Breast epithelium (tissue), 4 donors: ENCODE measurements at places on chromosomes 7 and 10.

GRCh38 chr10:65112573-65112972 is 1591.4 kb downstream of the REEP3 start:
- no peak for DNase-seq
- no peaks in the 10 kb centered on the region for H3K4me1 ChIP-seq
- H3K4me3 ChIP-seq = no peak overlapping the region
- no peak overlapping the region for H3K27ac ChIP-seq

DNA sequence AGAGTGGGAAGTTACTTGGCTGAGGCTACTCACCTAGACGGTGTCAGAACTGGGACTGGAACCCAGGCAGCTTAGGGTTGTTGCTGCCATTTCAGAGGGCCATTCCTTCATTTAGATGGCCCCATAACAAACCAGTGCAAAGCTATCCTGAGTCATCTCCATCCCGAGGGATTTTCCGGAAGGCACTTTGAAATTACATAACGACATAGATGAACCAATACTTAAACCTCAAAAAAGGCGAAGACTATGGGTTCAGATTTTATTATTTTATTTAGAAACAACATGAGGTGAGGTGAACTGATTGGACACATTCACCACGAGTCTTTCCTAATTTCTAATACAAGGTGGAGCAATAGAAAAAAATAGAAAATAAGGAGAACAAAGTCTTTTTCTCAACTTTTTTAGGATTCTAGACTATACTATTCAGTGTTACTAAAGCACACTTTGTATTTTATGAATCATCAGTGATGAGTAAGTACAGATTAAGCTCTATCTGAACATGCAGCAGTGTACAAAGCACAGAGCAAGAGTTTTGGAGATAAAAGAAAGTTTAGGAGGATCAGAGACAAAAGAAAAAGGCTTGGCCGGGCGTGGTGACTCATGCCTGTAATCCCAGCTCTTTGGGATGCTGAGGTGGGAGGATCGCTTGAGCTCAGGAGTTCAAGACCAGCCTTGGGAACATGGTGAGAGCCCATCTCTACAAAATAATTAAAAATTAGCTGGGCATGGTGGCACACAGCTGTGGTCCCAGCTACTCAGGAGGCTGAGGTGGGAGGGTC is 79.5 kb upstream of the SVIL start:
- H3K4me1 ChIP-seq = no peaks in the 10 kb centered on the region
- no peaks in the 10 kb centered on the region for H3K36me3 ChIP-seq
- no peaks in the 10 kb centered on the region for H3K27me3 ChIP-seq
- H3K4me3 ChIP-seq = no peak overlapping the region
- DNase-seq = no peak

DNA sequence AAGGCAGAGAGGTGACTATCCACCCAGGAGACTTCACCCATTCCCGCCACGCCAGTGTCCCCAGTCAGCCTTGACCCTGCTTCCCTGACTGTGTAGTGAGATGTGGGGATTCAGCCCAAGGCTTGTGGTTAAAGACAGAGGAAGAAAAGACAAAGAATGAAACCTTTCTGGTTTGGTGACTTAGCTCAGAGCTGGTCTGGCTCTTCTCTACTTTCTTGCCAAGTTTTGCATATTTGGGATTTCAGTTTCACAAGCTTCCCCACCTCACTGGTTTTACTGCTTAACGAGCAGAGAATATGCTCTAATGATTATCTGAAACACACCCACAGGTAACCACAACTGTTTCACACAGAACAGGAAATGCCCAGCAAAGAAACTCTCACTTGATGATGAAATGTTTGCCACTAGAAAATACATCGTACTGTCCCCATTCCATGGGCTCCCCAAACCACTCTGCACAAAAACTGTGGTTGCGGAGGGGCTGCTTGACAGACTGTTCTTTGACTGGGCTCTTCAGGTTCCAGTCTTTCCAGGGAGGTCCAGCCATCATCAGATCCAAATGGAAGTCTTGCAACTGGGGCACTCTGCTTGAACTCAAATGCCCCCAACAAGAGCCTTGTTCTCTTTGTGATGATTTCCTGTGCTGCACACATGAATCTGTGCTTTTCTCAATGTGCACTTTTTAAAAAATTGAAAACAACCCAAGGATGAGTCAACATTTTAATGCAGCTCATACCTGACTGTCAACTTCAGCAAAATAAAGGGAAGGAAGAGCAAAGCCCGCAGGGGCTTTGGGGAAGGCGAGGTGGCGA is 95.5 kb downstream of the CTBP2 start:
- no peaks in the 10 kb centered on the region for H3K36me3 ChIP-seq
- peak overlapping the region; percentile 95 for H3K27ac ChIP-seq
- peaks cover 52% of the 10 kb centered on the region for H3K4me1 ChIP-seq
- no peaks in the 10 kb centered on the region for H3K27me3 ChIP-seq
- no peak overlapping the region for H3K4me3 ChIP-seq

- no peak for DNase-seq
- peaks cover 82% of the 10 kb centered on the region for H3K27me3 ChIP-seq
- no peaks in the 10 kb centered on the region for H3K36me3 ChIP-seq
- H3K4me1 ChIP-seq = peaks cover 6% of the 10 kb centered on the region
These were observed 2.6 kb upstream of the CYP26A1 start for GRCh38 chr10:93071177-93071472.

DNA sequence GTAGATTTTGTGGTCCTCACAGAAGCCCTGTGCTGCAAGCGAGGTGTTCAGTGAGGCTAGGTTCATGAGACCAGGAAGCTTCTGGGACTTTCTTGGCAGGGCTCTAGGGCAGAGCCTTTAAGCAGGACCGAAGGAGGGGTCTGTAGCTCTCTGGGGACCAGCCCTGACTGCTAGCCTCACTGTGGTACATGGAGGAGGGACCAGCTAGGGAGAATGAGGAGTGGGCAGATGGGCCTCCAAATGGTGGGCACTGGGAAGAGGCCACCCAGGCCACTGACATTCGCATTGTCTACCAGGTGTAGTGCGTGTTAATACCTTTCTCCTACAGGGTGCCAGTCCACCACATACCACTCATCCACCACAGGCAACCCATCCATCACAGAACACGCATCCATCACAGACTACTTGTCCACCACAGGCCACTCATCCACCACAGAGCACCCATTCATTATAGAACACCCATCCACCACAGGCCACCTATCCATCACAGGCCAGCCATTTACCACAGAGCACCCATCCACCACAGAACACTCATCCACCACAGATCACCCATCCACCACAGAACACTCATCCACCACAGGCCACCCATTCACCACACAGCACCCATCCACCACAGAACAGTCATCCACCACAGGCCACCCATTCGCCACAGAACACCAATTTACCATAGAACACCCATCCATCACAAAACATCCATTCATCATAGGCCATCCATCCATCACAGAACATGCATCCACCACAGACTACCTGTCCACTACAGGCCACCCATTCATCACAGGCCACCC is 31.6 kb upstream of the ZNF488 start:
- H3K27me3 ChIP-seq = no peaks in the 10 kb centered on the region
- no peaks in the 10 kb centered on the region for H3K36me3 ChIP-seq
- H3K27ac ChIP-seq = no peak overlapping the region
- DNase-seq = no peak
- no peak overlapping the region for H3K4me3 ChIP-seq
- H3K4me1 ChIP-seq = no peaks in the 10 kb centered on the region

DNA sequence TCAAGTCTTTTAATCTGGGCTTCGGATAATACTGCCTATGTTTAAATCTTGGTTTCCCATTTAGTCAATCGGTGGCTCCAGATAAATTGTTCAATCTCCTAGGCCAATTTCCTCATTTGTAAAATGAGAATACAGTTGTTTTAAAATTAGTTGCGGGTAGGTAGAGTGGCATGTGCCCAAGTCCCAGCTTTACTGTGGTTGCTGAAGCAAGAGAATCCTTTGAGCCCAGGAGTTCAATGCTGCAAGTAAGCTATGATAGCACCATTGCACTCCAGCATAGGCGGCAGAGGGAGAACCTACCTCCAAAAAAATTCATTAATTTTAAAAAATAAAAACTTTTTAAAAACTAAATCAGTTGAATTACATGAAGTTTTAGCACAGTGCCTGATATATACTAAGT is 7.3 kb downstream of the RNF216 start:
- no peaks in the 10 kb centered on the region for H3K4me1 ChIP-seq
- no peaks in the 10 kb centered on the region for H3K27me3 ChIP-seq
- H3K4me3 ChIP-seq = no peak overlapping the region

- no peak overlapping the region for H3K4me3 ChIP-seq
- H3K36me3 ChIP-seq = no peaks in the 10 kb centered on the region
- DNase-seq = no peak
- peaks cover 27% of the 10 kb centered on the region for H3K4me1 ChIP-seq
- H3K27ac ChIP-seq = peak overlapping the region; percentile 90
- H3K27me3 ChIP-seq = no peaks in the 10 kb centered on the region
These were observed 96.4 kb downstream of the HIPK2 start for GRCh38 chr7:139681463-139681755.

GRCh38 chr10:74500816-74501215 is 325.6 kb upstream of the KAT6B start:
- H3K36me3 ChIP-seq = no peaks in the 10 kb centered on the region
- no peaks in the 10 kb centered on the region for H3K4me1 ChIP-seq
- no peak for DNase-seq
- no peaks in the 10 kb centered on the region for H3K27me3 ChIP-seq
- no peak overlapping the region for H3K27ac ChIP-seq
- H3K4me3 ChIP-seq = no peak overlapping the region

DNA sequence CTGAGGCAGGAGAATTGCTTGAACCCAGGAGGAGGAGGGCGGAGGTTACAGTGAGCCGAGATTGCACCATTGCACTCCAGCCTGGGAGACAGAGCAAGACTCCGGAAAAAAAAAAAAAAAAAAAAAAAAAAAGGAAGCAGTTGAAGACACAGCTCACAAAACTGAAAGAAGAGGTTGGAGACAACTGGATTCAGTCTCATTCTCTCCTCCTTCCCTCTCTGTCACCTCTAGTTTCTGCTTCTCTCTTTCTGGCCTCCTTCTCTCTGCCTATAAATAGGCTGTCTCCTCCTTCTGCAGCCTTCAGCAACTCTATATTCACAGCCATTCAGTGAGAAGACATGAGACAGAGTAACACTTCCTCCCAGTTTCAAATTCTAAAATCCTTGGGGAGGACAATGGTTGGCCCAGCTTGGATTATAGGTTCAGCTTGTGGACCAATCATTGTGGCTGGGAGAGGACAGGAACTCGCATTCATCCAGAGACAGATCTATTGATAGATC is 125.6 kb upstream of the HABP2 start:
- H3K27ac ChIP-seq = no peak overlapping the region
- no peaks in the 10 kb centered on the region for H3K36me3 ChIP-seq
- H3K4me1 ChIP-seq = no peaks in the 10 kb centered on the region

DNA sequence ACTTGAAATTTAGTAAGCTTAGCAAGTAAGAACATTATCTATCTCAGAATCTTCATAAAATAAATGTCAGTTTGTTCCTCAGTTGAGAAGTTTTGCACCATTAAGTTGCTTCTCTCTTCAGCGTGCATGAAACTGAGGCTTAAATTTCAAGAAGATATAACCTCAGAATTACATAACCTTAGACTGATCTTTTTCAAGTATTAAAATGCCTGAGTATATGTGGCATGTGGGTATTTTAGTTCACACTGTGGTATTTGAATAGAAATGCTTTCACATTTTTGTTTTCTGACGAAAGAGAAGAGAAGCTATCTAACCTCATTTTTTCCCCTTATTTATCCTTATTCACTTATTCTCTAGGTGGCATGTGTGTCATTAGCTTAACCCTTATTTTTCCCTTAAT is 104.1 kb downstream of the PHF14 start:
- H3K27me3 ChIP-seq = no peaks in the 10 kb centered on the region
- H3K4me1 ChIP-seq = no peaks in the 10 kb centered on the region
- no peaks in the 10 kb centered on the region for H3K36me3 ChIP-seq
- no peak overlapping the region for H3K27ac ChIP-seq
- H3K4me3 ChIP-seq = no peak overlapping the region
- DNase-seq = no peak

- DNase-seq = peak; percentile 33
- H3K27me3 ChIP-seq = no peaks in the 10 kb centered on the region
- no peaks in the 10 kb centered on the region for H3K36me3 ChIP-seq
- no peaks in the 10 kb centered on the region for H3K4me1 ChIP-seq
- H3K4me3 ChIP-seq = no peak overlapping the region
These were observed 25.9 kb downstream of the GPRIN2 start for GRCh38 chr10:46530249-46531186.

- H3K4me1 ChIP-seq = no peaks in the 10 kb centered on the region
- H3K36me3 ChIP-seq = no peaks in the 10 kb centered on the region
- no peaks in the 10 kb centered on the region for H3K27me3 ChIP-seq
- no peak overlapping the region for H3K4me3 ChIP-seq
- H3K27ac ChIP-seq = no peak overlapping the region
These were observed 1277.1 kb downstream of the GATA3 start for GRCh38 chr10:9331583-9332008.

DNA sequence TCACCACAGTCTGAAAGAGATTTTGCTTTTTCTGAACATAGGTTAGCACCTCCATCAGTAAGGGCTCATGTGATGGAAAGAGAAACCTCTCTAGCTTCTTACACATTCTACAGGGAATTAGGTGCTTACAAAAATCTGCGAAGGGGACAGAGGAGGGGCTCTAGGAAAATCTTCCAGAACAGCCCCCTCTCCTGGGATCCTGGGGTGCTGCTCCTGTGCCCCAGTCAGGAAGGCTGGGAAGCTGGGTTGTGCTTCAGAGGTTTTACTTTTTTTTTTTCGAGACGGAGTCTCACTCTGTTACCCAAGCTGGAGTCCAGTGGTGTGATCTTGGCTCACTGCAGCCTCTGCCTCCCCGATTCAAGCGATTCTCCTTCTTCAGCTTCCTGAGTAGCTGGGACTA is 7.5 kb upstream of the FAM171A1 start:
- DNase-seq = no peak
- H3K27ac ChIP-seq = no peak overlapping the region
- no peaks in the 10 kb centered on the region for H3K4me1 ChIP-seq
- H3K36me3 ChIP-seq = no peaks in the 10 kb centered on the region
- H3K4me3 ChIP-seq = no peak overlapping the region

GRCh38 chr10:91593366-91593765 is 39.5 kb downstream of the PPP1R3C start:
- H3K4me1 ChIP-seq = no peaks in the 10 kb centered on the region
- no peaks in the 10 kb centered on the region for H3K36me3 ChIP-seq
- H3K27ac ChIP-seq = peak overlapping the region; percentile 4
- H3K27me3 ChIP-seq = no peaks in the 10 kb centered on the region
- peak; percentile 62 for DNase-seq
- no peak overlapping the region for H3K4me3 ChIP-seq

GRCh38 chr10:123553810-123554430 is 112.2 kb upstream of the GPR26 start:
- peaks cover 36% of the 10 kb centered on the region for H3K27me3 ChIP-seq
- DNase-seq = no peak
- no peak overlapping the region for H3K4me3 ChIP-seq
- H3K27ac ChIP-seq = no peak overlapping the region
- no peaks in the 10 kb centered on the region for H3K36me3 ChIP-seq
- H3K4me1 ChIP-seq = no peaks in the 10 kb centered on the region
